H9 (cell line): ENCODE measurements at places on chromosomes 7 and 10. TPM values are rescaled to one million over a fixed set of nuclear protein-coding genes. Genes with fewer than 3 reads are reported as not detected.

The ACSM6 gene
- 0.18 TPM in 1 of 2 replicates, not detected in the other for total RNA-seq

The GNGT1 gene
- 0.20 and 0.44 TPM in 2 replicates for total RNA-seq

The OR2A12 gene
- total RNA-seq: not detected in 2 replicates

The DLX6 gene
- total RNA-seq: 0.24 TPM in 1 of 2 replicates, not detected in the other

The DIP2C gene
- total RNA-seq: 7.6 and 7.9 TPM in 2 replicates

The KLLN gene
- total RNA-seq: 0.61 and 0.79 TPM in 2 replicates

The WDR86 gene
- 8.1 and 9.4 TPM in 2 replicates for total RNA-seq

The KIAA1217 gene
- total RNA-seq: 17.2 and 18.6 TPM in 2 replicates

The BRAF gene
- total RNA-seq: 29.6 and 32.9 TPM in 2 replicates

The CHAT gene
- not detected in 2 replicates for total RNA-seq

The MUC3A gene
- total RNA-seq: 27.4 and 29.2 TPM in 2 replicates

The CYP2C19 gene
- not detected in 2 replicates for total RNA-seq

The FAM25C gene
- total RNA-seq: not detected in 2 replicates

The ENO4 gene
- total RNA-seq: 0.18 and 0.26 TPM in 2 replicates

The PDE6C gene
- total RNA-seq: not detected in 2 replicates

The COL26A1 gene
- total RNA-seq: 41.5 and 42.6 TPM in 2 replicates

The JAZF1 gene
- total RNA-seq: 7.6 and 9.1 TPM in 2 replicates

The GRM8 gene
- total RNA-seq: 1.2 and 1.8 TPM in 2 replicates

The CHRM2 gene
- total RNA-seq: not detected in 2 replicates

The ATP6V0A4 gene
- 0.79 and 0.90 TPM in 2 replicates for total RNA-seq

The SPOCK2 gene
- total RNA-seq: 0.86 and 1.8 TPM in 2 replicates

The PILRA gene
- 3.2 and 3.3 TPM in 2 replicates for total RNA-seq

The PAPOLB gene
- total RNA-seq: 0.04 and 0.13 TPM in 2 replicates

The TMEM196 gene
- total RNA-seq: not detected in 2 replicates

The TMEM209 gene
- 30.8 and 33.9 TPM in 2 replicates for total RNA-seq

The TMEM270 gene
- not detected in 2 replicates for total RNA-seq

The NUP205 gene
- 148 and 158 TPM in 2 replicates for total RNA-seq

The GSTK1 gene
- total RNA-seq: 36.1 and 37.3 TPM in 2 replicates

The GRID2IP gene
- total RNA-seq: 1.7 TPM in 2 replicates

The SRRM3 gene
- total RNA-seq: 10.7 and 11.0 TPM in 2 replicates

The IFT22 gene
- 19.8 and 21.3 TPM in 2 replicates for total RNA-seq

The PLCE1 gene
- 0.09 and 0.13 TPM in 2 replicates for total RNA-seq

The SGPL1 gene
- 52.6 and 60.8 TPM in 2 replicates for total RNA-seq

The BTBD16 gene
- not detected in 2 replicates for total RNA-seq

The MPP7 gene
- 4.7 and 6.9 TPM in 2 replicates for total RNA-seq

The CPA2 gene
- 0.29 TPM in 1 of 2 replicates, not detected in the other for total RNA-seq

The FAM25A gene
- total RNA-seq: not detected in 2 replicates

The COL28A1 gene
- total RNA-seq: 0.66 and 0.92 TPM in 2 replicates

The CROT gene
- total RNA-seq: 6.0 and 6.2 TPM in 2 replicates

The GBX1 gene
- total RNA-seq: not detected in 2 replicates

The ZNF488 gene
- total RNA-seq: 2.9 and 3.2 TPM in 2 replicates

The LRRC18 gene
- not detected in 2 replicates for total RNA-seq

The WEE2 gene
- not detected in 2 replicates for total RNA-seq

The FLNC gene
- total RNA-seq: 12.2 and 12.5 TPM in 2 replicates

The TFR2 gene
- total RNA-seq: 1.9 and 2.3 TPM in 2 replicates

The FGFBP3 gene
- 49.0 and 49.3 TPM in 2 replicates for total RNA-seq
